ENCODE measurements at places on chromosomes 4 and X.

GRCh38 chrX:10949541-10949940 lies 161.6 kb upstream of the HCCS start:
- DNase-seq, result no peak

DNA sequence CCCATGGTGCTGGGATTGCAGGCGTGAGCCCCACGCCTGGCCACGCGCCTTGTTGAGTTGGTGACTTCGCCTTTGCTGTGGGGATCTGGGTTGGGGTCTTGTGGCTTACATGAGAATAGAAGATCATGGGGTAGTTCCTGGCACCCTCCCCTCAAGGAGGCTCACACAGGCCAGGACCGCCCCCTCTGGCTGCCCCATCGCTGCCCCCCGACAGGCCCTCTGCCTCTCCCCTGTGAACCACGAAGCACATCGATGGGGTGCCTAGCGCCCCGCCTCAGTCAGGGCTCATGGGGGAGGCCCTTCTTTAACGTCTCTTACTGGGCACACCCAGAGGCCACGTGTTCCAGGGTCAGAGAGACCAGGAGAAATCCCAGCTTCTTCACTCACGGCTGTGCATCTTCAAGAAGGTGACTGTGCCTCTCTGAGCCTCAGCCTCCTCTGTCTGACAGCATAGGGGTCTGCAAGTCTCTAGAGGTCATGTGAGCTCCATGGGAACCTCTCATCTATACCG lies 23.6 kb upstream of the SPON2 start:
- no peak for DNase-seq

DNA sequence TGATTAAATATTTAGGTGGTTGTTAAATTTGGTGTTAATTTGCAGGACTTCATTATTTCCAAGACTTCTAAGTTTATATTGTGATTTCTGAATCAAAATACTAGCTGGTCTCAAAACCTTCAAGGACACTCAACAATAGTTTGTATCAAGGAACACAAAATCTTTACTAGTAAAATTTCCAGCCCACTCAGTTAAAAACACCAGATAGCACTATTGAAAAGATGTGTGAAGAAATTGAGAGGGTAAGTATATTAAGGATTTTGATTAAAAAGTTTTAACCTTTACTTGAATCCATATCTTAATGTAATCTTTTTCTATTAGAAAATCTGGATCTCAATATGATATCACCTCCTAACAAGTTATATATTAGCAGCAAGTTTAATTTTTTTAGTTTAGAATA lies 89.3 kb upstream of the UGT8 start:
- DNase-seq, result no peak

DNA sequence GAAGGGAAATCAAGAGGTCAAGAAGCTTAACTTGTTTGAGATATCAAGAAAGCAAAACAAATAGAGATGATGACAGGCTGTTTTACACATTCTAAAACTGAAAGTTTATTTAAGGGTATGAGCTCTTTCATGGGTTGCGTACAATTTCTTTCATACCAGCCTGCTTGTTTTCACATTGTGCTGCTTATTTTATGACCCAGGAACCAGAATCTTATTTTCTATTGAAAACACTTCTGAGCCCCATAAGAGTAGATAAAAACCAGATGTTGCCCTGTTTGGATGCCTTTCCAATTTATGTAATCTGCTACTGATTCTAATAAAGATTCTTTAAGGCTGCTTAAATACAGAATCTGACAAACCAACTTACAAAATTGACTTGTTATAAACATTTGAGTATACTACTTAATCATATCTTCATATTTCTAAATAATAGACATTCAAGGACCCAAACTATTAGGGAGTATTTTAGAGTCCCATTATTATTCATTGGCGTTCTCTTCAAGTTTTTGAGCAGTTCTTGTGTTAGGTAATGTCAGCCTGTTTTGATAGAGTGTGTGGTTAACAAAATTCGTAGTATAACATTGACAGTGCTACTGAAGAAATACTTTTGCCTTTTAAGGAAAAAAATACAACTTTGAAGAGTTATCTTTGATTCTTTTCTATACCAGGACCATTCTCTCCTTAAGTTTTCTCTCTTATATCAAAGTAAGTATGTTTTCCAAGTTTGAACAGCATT lies 74.4 kb downstream of the PDLIM5 start:
- DNase-seq, result no peak
